Sigmoid colon (tissue), 7 donors: ENCODE measurements at places on chromosomes 2 and 18. TPM values are rescaled to one million over a fixed set of nuclear protein-coding genes. Genes with fewer than 3 reads are reported as not detected.
A peak's percentile ranks its signal among the peaks of the same experiment; 100 is the strongest.

The IRS1 gene
- total RNA-seq: 18.5 TPM

GRCh38 chr2:160174322-160174721, 25.8 kb downstream of the ITGB6 start:
- H3K4me3 ChIP-seq: no peak overlapping the region
- no peaks in the 10 kb centered on the region for H3K4me1 ChIP-seq
- no peak overlapping the region for H3K27ac ChIP-seq
- no peak for DNase-seq

DNA sequence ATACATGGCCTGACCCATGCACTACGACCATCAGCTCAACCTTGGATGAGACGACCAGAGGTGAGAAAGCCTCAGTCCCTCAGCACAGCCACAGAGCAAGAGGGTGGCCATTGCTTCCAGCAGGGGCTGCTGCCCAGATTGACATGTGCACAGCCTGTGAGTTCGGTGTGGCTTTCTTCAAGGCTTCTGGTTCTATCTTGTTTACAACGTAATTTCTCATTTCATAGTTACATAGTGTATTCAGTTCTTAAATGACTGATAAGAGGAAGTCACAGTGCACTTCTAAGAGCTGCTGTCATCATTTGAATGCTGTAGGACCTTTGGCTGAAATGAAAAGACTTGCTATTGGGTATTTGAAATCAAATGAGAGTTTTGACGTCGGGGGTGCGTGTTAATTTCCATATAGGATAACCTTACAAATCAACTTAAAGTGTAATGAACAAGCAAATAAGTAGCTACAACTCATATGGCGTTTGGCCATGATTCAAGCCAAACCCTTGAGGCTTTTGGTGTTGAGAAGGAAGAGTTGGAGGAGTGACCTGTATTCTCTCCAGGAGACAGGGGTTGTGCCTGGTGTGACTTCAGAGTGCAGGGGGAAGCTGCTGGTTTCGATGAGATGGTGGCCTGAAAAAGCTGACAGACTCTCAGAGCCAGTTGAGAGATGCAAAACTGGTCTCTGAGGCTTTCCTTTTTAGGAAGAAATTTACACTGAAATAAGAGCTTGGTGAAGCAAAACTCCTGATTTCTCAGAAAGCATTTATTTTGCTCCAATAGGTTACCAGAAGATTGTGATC, 51.0 kb downstream of the TSHZ1 start:
- no peak overlapping the region for H3K27ac ChIP-seq
- no peak overlapping the region for H3K4me3 ChIP-seq
- no peak for DNase-seq
- H3K4me1 ChIP-seq: peaks cover 69% of the 10 kb centered on the region

DNA sequence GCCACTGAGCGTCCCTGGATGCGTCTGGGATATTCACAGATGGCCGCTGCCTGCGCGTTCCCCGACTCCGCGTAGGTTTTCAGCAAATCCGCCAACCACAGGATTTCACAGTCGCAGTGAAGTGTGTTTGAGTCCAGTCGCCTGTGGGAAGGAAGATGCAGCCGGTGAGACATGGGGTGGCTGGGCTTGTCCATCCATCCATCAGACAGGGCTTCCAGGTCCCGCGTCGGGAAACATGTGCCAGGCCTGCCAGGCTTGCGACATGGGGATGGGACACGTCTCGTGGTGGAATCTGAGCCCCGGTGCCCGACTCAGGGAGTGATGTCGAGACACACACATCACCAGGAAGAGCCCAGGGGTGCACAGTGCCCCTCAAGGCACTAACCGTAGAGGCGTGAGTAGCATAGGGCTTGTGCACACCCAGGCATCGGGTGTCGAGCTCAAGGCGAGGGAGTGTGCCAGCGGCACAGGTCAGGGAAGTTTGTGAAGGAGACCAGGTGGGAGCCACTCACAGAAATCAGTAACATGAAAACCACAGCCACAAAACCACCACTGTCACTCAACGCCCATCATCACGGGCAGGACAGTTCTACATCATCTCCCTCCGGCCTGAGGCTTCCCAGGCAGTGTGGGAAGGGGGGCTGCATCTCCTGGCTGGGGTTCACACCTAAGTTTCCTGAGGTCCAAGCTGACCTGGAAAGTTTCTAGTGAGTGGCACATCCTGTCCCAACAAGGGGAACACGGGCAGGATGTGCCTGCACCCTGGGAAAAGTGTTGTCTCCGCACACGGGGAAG, 63.9 kb downstream of the PXDN start:
- peaks cover 29% of the 10 kb centered on the region for H3K4me1 ChIP-seq
- no peak overlapping the region for H3K4me3 ChIP-seq
- H3K27me3 ChIP-seq: no peaks in the 10 kb centered on the region
- no peak overlapping the region for H3K27ac ChIP-seq

GRCh38 chr18:10403708-10404107, 50.7 kb upstream of the APCDD1 start:
- H3K27ac ChIP-seq: peak overlapping the region; percentile 54
- no peak overlapping the region for H3K4me3 ChIP-seq
- H3K4me1 ChIP-seq: peaks cover 7% of the 10 kb centered on the region
- H3K27me3 ChIP-seq: no peaks in the 10 kb centered on the region
- no peak for DNase-seq
- H3K36me3 ChIP-seq: no peaks in the 10 kb centered on the region

DNA sequence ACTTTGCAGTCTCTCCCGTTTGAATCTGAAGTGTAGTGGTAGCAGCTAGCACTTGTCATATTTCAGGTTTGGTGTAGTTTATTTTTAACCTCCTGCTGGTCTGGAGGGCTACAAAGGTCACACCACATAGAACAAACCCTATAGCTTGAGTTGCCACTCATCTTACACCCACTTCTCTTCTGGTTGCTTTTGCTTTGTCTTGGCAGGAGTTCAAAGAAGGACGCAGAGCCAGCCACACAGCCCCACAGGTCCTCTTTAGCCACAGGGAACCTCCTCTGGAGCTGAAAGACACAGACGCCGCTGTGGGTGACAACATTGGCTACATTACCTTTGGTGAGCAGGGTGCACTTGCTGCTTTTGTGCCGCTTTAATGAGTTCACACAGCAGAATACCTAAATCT, 15.6 kb upstream of the GPBAR1 start:
- no peak for DNase-seq
- H3K27ac ChIP-seq: no peak overlapping the region
- H3K4me1 ChIP-seq: no peaks in the 10 kb centered on the region
- H3K27me3 ChIP-seq: no peaks in the 10 kb centered on the region
- peaks cover 43% of the 10 kb centered on the region for H3K36me3 ChIP-seq
- H3K4me3 ChIP-seq: no peak overlapping the region

GRCh38 chr2:148593421-148593820, 51.1 kb upstream of the EPC2 start:
- H3K27ac ChIP-seq: no peak overlapping the region
- H3K4me3 ChIP-seq: no peak overlapping the region
- H3K27me3 ChIP-seq: no peaks in the 10 kb centered on the region
- no peaks in the 10 kb centered on the region for H3K36me3 ChIP-seq
